ENCODE measurements at places on chromosomes 1 and 21.

DNA sequence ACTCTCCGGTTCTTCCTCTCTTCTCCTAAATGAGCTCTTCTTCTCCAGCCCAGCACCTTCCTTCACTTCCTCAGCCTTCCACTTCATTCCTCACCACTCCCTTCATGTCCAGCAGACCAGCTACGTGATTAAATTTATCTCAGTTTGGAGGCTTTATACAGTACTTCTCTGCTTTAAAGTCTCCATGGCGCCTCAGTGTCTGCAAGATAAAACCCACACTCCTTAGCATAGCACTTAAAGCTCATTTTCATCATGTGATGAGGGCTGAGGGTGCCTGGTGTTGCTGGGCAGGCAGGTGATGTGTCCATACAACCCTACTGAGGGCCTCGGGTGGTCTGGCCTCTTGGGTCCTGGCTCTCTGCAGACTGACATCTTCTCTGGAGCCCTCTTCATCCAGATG is 7.7 kb downstream of the SLC5A9 start:
- DNase-seq = no peak

DNA sequence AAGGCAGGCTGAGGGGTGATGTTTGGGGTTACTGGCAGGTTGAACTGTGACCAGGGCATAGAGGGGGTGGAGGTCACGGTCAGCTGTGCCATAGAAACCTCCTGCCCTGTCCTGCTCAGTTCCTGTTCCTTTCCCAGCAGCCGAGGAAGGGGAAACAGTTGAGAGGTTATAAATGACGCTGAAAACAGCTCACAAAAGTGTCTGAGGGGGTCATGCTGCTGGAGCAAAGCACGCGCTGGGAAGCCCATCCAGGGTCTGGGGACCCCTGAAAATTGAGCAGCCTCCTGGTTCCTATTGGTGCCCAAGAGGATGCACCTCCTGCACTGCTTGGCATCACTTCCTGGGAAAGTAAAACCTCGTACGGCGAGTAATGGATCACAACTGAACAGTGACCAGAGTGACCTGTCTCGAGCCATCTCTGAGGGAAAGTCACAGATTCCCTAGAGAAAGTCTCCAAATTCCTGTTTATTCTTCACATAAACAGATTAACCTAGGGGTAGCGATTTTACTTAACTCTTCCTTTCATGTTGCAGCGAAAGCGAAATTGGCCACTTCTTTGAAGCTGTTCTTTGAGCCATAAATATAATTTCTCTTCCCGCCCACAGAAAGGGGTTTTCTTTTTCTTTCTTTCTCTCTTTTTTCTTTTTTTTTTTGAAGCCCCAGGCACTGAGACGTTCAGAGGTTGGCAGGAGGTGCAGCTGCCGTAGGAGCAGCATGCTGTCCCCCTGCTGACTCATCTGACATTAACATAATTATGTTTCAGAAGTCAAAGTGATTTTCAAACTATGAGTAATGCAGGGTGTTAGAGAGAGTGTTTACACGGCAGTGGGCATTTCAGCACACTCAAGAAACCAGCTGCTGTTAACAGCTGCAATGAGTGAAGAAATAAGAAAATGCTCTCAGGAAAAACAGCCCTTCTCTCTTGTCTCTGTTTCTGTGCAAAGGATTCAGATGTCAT is 41.8 kb upstream of the ATF3 start:
- DNase-seq = no peak

- DNase-seq = peak; percentile 48
These were observed 253.1 kb upstream of the ADGRL4 start for GRCh38 chr1:79259390-79260336.

DNA sequence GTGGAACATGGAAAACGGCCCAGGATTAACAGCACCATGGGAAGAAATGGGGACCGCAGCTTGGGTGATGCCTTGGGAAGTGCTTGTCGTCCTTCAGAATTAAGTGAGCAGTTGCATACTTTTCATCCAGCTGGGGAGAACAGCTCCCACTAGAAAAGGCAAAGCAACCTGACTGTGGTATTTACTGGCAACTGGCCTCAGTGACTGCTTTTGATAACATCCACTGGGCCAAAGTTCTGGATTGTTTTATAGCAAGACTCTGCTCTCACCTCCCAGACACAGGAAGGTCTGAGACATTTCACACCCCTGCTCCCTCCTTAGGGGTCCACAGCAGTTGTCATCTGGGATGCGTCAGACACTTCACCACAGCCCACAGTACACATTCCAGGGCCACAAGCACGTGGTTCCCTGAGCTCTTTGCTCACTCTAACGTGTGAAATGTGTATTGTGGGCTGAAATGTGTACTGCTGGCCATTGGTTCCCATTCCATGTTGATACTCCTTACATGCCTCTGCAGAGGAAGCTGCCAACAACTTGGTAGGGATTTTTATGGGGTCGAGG is 6.6 kb downstream of the PAPPA2 start:
- no peak for DNase-seq

GRCh38 chr1:2472561-2473177 is 3.4 kb upstream of the PLCH2 start:
- DNase-seq = peak; percentile 63

All from H7 (cell line).